ENCODE measurements at places on chromosomes 7 and 10.

DNA sequence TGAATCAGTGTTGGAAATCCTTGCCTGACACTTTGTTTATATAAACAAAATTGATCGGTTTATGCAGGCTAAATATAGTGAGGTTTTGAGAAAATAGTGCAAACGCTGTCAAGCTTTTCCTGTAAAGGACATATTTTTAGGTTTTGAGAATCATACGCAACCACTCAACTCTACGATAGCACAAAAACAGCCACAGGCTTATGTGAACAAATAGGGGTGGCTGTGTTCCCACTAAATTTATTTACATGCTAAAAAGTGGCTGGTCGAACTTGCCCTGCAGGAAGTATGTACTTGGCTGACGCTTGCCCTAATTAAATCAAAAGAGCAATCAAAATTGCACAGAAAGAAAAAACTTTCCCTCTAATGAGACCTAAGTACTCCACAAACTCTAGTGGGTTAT, 234.7 kb upstream of the CACNA2D1 start:
- no peak for DNase-seq

DNA sequence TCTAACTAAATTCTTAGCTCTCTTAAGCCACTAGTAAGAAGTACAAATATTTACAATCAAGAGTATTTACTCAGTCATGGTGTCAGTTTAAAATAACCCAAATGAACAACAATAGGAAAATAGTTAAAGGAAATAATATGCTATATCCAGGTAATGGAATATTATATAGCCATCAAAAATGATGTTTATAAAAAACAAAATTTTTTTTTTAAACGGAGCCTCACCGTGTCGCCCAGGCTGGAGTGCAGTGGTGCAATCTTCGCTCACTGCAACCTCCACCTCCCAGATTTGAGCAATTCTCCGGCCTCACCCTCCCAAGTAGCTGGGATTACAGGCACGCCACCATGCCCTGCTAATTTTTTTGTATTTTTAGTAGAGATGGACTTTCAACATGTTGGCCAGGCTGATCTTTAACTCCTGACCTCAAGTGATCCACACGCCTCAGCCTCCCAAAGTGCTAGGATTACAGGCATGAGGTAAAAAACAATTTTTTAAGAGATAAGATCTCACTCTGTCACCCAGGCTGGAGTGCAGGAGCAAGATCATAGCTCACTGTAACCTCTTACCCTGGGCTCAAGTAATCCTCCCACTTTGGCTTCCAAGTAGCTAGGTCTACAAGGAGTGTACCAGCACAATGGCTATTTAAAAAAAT, 132.5 kb downstream of the NOC3L start:
- no peak for DNase-seq

DNA sequence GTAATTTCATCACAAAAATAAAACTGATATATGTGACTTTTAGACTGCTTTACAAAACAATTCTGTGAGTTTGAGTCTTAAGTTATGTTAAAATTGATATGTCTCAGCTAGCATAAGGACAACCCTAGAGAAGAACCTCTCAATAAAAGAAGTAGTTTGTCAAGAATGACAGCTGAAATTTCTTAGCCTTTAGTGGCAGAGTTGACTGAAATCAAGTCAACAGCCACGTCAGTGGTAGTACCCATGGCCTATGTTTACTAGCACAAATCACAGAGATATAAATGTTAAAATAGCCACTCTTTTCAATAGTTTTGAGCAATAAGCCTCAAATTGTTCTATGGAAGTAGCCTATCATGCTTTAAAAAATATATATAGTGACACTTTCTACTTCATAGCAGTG, 138.9 kb upstream of the FERD3L start:
- DNase-seq: no peak

DNA sequence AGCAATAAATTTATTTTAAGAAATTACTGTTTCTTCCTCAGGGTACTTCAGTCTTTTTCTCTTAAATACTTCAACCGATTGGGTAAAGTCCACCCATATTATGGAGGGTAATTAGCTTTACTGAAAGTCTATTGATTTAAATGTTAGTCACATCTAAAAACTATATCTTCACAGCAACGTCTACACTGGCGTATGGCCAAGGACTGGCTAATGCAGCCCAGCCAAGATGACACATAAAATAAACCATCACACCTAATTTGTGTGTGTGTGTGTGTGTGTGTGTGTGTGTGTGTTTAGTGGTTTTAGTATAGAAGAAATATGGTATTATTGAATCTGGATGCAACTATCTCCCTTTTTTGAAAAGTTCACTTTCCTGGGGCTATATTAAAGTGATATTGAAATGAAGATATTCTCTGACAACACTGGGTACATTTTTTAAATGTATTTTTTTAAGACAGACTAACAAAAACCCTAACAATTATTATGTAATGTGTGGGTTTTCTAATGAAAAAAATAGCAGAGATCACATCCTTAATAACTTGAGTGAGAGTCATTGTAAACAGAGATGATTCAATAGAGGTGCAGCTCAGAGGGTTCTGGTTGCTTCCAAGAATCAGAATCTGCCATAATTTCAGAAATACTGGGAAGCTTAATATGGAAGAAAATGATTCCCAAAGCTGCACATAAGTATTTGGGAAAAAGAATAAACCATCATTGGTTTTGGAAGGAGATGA, 584.2 kb upstream of the MBL2 start:
- DNase-seq: no peak
